ENCODE measurements at places on chromosomes 2 and 18.

GRCh38 chr2:144464730-144465129, 55.2 kb downstream of the ZEB2 start:
- DNase-seq = no peak

GRCh38 chr2:74778381-74779264, 55.3 kb upstream of the HK2 start:
- DNase-seq = no peak

GRCh38 chr2:5618271-5618670, 73.9 kb upstream of the SOX11 start:
- no peak for DNase-seq

GRCh38 chr2:186618696-186619095, 28.8 kb downstream of the ITGAV start:
- no peak for DNase-seq

DNA sequence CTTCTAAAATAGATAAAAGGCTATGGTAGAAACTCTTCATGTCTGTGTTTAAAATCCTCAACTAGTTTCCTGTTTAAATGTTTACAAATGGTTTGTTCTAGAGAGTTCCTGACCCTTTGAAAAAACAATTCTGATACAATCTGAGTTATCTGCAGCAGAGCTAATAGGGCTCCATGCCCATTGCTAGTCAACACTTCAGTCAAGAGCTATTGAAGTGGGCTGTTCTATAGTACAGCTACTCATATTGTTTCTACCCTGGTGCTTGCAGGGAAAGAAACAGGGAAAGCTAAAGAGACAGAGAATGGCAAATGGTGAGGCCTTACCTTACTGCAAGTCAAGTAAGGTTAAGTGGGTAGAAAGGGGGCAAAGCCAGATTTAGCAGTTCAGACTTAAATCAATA, 112.3 kb upstream of the CAVIN2 start:
- no peak for DNase-seq

- DNase-seq = no peak
Measured at GRCh38 chr18:4130734-4131719, 324.1 kb downstream of the DLGAP1 start.

- no peak for DNase-seq
Measured at GRCh38 chr2:168529054-168529833, 73.2 kb downstream of the CERS6 start.

- DNase-seq = no peak
Measured at GRCh38 chr2:157777427-157777826, 98.7 kb downstream of the ACVR1 start.

DNA sequence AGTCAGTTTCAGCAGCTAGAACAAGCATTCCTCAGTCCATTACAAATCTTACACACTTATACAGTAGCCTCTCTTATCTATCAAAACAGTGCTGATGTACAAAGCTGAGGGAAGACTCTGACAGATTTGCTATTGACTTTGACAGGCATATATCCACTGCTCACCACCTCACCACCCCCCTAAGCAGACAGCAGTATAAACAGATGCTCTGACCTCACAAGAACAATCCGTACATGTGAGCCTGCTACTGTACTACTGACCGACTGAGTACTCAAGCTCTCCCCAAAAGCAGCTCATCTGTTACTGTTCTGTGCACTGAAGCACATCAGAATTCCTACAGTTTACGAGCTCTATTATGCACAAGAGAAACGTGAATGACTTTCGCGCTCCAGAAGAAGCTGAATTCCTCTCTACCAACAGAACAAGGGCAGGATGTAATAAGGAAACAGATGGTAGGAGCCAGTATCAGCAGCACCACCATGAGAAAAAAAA, 95.6 kb upstream of the PDE1A start:
- DNase-seq = no peak

GRCh38 chr2:236352761-236353593, 88.8 kb upstream of the ASB18 start:
- no peak for DNase-seq

DNA sequence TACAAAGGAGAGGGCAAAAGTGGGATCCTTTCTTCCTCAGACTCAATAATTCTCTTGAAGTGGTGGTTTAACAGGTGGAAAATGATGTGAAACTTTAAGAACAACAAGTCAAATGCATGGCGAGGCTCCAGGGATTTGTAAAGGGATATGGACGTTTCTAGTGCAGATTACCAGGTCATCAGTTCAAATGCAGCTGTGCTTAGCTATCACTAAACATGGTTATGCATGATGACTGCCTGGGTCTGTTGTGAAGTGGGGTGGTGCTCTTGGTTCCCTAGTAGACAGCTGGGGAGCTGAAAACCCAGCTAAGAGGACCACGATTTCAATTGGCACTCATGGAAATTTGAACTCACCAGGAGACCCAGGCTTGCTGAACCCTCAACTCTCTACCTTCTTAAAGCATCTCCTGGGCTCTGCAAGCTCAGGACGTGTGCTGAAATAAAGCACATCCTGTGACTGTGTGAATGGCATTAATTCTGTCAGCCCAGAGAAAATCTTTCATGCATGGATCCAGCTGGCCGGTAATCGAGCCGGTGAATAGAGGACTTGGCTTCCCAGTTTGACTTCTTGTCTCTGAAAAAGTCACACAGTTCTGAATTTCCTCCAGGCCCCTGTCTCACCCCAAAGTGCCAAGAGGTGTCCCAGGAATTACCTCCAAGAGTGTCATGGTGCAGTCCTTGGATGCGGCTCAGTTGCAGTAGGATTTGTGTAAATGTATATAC, 146.1 kb downstream of the MTX2 start:
- DNase-seq = no peak

DNA sequence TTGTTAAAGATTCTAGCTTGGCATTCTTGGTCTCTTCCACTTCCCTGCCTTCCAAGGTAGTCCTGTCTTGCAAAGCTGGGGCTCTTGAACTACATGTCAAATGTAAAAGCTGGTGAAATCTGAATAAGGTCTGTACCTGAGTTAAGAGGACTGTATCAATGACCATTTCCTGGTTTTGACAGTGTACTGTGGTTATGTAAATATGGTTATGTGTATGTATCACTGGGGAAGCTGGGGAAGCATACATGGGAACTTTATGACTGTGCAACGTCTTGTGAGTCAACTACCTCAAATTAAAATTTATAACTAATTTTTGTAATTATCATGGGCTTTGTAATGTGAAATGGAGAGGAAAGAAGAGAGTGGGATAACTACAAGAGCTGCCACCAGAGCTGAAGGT, 81.7 kb downstream of the COL4A4 start:
- no peak for DNase-seq

DNA sequence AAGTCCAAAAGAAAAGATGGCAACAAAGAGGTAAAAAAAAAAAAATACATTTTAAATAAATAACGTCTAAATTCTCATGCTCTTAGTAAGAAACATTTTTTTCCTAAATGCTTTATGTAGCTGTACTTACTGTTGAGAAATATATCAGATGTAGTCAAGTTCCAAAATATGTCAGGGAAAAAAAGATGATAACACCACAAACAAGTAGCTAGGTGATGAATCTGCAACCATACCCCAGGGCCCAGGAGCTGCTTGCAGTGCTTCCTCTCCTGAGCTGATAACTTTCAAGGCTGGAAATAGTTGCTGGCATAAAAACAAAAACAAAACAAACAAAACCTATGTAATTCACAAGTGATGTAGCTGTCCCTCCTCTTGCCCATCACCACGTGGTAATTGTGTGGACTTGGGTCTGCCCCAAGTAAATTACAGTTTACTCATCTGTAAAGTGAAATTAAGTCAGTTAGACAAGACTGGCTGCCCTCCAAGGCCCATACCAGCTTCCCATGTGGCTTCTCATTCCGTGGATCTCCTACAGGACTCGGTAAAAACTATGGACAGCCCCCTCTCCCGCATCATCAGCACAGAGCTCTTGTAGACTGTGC, 82.6 kb downstream of the SP100 start:
- DNase-seq = no peak

DNA sequence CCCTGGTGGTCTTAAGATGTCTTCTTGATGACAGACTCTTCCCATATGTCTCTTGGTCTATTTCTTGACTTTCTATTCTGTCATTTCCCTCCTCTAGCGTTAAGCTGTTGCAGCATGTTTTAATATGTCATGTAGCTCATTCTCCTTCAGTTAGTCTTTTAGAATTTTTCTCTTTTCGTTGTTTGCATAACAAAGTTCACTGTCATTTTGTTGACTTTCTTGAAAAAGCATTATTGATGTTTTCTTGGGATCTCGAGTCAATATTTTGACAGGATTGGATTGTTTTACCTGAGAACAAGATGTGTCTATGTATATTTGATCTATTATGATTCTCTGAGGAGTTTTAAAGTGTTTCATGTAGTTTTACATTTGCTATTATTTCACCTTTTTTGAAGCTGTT, 24.8 kb downstream of the SOCS6 start:
- no peak for DNase-seq

- no peak for DNase-seq
Measured at GRCh38 chr18:23994361-23994902, 20.1 kb upstream of the TTC39C start.

- no peak for DNase-seq
Measured at GRCh38 chr2:179550214-179550613, 285.6 kb upstream of the SESTD1 start.

- DNase-seq = no peak
Measured at GRCh38 chr2:102615620-102616436, 3.5 kb upstream of the SLC9A2 start.

DNA sequence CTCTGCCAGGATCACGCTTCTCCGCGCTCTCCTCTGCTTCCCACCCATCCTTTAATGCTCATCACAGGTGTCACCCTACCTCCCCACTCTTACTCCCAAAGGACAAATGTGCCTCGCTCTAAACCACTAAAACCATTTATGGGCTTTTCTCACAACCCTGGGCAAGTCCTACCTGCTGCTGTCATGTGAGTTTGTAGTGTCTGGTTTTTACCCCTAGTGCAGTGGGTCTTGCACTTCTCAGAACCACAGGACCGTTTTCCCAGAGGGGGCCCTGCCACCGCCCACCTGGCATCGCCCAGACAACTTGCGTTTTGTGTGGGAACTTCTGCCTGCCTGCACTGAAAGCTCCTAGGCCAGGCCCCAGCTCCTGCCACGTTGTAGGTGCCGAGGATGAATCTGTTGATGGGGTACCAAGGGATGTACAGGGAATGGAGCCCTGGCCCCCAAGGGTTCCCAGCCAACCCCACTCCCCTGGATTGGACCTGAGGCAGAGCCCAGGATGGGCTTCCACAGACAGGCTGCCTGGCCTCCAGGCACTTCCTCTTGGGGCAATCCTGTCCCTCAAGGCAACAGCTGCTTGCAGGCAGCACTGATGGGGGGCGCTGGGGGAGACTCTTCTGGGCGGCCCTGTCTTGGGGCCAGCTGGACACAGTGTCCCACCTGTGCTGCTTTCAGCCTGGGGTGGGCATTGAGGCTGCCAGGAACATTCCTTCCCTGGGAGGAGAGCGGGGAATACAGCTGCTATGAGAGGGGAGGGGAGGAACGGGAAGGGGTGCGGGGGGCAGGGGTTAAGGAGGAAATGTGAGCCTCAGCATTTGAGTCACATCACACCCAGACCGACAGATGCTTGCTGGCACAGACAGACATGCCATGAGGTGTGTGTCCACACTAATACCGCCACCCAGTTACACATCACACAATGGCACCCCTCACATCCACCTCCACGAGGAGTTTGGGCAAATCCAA, 176.3 kb downstream of the ZFP36L2 start:
- no peak for DNase-seq

- DNase-seq = no peak
Measured at GRCh38 chr18:179499-179898, 21.1 kb downstream of the USP14 start.

Measured in stimulated activated CD8-positive, alpha-beta memory T cell treated with anti-CD3 and anti-CD28 coated beads, Interleukin-15, amount 100 ng/mL, for 4 hours (primary cell).